ENCODE measurements at places on chromosomes 1 and 21.

DNA sequence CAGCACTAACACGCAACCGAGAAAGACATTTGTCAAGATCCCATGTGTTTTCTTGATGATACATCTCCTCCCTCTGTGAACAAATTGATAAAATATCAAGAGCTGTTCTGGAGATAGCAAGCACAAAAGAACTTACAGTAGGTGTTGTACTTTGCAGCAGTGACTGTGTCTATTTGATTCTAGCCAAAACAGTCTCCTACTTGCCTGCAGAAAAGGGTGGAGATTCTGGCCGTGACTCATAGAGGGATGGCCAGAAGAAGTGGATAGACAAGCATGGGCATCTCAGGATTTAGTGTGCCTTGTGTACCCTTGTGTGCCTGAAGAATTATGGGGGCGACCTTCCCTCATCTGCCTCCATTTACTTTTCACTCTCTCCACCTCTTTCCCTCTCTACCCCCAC is 458.4 kb upstream of the LRRC7 start:
- DNase-seq: no peak

DNA sequence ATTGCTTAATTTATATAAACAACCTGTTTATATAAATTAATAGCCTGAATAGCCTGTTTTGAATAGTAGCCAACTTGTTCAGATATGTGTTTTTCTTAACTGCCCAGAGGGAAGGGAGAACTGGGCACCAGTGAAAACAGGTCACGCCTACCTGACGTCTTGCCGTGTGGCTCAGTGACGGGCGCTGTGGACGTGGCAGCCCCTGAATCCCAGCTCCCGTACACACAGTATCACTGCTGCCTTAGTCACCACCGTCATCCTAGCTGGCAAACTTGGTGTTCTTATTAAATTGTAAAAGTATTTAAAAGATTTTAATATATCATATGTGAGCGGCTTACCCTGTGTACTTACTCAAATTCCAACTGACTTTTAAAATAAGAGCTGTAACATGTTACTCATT is 35.4 kb upstream of the TRAPPC10 start:
- DNase-seq: no peak

- no peak for DNase-seq
These were observed 465.7 kb downstream of the USP25 start for GRCh38 chr21:16195538-16195910.

GRCh38 chr1:65792669-65793358 is at the start of gene PDE4B:
PDE4B (plus strand) TSS chr1:65792895.
- peak; percentile 43 for DNase-seq

- DNase-seq: no peak
These were observed 23.6 kb upstream of the EPS8L3 start for GRCh38 chr1:109787211-109787844.

DNA sequence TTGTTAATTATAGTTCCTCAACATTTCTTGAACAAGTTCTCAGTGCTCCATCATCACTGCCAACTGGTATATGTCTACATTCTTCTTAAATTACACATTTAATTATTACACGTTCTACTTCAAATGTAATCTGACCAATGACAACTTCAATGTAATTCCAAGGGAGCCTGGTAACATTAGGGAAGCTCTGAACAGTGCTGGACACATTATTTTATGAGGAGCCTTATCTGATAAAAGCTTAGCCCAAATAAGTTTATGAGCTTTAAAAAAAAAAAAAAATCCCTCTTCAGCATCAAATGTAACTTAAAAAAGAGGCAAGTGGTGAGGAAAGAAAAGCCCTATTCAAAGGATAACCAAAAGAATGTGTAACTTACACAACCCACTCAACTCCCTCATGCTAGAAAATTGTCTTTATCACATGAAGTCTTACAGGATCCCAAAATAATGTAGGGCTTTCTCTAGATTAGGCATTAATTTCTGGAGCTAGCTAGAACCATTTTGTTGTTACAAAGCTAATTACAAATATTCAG is 35.2 kb upstream of the ABCA4 start:
- DNase-seq: no peak

DNA sequence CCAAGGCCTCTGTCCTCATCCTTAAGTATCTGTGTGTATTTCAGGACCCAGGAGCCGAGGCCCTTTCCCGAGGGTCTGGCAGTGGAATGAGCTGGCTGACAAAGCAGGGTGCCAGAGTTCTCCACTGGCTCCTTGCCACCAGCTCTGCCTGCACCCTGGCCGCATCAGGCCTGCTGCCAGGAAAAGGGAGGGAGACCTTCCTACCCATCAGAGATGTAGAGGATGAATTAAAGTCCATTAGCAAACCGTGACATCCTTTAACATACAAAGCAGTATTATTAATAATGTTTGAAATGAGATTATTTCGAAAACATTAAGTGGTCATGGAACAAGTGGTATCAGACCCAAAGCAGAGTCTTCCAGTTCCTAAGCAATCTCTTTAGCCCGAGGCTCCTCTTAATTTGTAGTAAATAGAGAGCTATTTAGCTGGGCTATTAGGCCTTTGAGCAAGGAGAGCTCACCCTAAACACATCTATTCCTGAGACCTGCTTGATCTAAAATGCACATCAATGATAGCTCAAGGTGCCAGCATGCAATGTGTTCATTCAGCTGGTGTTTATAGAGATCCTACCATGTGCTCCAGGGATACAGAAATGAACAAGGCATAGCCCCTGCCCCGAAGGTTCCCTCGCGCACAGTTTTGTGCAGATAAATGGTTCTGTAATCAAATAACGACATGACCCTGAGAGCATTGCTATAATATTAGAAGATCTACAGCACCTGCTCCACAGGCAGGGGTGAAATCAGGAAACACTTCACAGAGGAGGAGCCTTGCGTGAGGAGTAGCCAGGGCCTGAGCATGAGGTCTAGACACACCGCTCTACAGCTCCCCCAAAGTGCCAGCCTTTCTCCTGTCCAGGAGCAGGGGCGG is 44.0 kb downstream of the FAM163A start:
- DNase-seq: no peak

DNA sequence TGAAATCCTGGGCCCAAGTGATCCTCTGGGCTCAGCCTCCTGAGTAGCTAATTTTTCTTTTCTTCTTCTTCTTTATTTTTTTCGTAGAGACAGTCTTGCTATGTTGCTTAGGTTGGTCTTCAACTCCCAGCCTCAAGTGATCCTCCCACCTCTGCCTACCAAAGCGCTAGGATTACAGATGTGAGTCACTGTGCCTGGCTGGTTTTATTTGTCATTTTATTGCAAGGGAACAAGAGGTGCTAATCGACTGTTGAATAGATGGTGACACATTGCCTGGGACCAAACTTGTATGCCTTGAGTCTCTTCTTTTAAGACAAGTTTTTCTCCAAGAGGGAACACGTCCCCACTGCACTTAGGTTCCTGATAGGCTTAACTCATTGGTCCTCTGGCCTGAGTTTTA is 20.0 kb upstream of the KLHDC8A start:
- no peak for DNase-seq

GRCh38 chr1:182235952-182236650 is 155.5 kb downstream of the GLUL start:
- DNase-seq: peak; percentile 76

DNA sequence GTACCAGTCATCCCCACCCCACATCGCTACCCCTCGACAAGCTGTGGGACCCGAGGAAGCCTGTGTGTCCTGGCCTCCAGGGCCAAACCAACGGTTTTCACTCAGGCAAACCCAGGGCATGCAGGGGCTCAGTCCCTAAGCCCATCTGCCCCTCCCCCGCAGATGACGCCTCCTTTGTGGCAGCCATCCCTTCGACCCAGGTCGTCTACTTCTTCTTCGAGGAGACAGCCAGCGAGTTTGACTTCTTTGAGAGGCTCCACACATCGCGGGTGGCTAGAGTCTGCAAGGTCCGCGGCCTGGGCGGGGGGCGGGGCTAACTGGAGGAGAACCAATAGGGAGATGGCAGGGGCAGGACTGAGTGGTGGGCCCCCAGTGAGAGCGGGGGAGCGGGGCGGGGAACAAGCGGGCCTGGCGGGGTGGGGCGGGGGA is 7.4 kb downstream of the SEMA4A start:
- DNase-seq: peak; percentile 35

Data from NCI-H774 (cell line).